ENCODE measurements at places on chromosomes 1 and 21.

DNA sequence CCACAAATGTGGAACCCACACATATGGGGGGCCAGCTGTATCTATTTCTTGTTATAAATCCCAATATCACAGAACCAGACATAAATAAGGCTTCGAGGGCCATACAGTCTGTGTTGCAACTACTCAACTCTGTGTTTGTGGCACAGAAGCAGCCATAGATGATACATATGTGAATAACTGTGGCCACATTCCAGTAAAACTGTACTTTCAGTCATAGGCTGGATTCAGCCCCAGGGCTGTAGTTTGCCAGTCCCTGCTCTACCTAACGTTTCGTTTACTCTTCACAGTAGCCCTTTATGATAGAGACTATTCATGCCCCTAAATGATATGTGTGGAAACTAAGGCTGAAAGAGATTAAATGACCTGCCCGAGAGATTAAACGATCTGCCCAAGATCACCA lies 48.7 kb downstream of the FHAD1 start:
- DNase-seq, result no peak

DNA sequence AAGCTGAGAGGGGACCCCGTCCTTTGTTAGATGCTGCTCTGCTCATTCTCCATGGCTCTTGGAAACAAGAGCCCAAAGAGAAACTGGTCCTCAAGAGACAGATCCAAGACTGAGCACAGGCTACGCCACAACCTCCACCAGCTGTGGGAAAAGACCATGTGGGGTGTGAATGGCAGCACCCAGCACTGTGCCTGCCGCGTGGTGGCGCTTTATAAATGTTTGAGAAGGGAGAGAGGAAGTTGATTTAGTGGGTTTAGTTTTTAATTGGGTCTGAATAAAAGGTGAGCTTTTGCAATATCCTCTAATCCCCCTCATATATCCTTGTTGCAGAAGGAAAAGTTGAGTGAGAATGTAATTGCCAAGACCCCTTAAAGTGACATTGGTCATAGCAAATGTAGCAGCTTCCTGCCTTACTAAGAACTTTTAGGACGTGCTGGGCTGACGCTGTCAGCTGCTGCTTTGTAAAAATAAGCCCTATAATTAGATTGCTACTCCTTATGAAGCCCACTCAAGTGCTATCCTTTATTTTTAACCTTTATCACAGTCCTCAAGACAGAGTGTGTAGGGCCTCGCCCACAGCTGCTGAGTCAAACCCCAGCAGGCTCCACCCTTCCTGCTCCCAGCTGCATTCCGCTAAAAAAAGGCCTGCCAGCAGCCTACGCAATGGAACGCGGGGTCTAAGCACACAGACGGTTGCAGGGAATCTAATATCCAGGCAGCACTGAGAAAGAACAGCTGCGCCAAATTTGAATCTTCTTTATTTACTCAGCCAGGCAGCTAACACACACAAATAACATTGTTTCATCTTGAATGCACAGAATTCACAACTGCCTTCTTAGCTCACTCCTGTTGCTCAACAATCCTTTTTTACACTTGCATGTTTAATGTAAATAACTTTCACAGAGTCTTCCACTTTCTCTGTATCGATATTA lies 47.4 kb upstream of the PRDX6 start:
- no peak for DNase-seq

GRCh38 chr1:243842978-243843511 lies 7.0 kb downstream of the AKT3 start:
- no peak for DNase-seq

GRCh38 chr1:21439721-21440629 lies at the start of gene NBPF3:
NBPF3 (plus strand) TSS chr1:21440137; CDS start chr1:21445087, 4,950 bp downstream.
- DNase-seq, result peak; percentile 78

DNA sequence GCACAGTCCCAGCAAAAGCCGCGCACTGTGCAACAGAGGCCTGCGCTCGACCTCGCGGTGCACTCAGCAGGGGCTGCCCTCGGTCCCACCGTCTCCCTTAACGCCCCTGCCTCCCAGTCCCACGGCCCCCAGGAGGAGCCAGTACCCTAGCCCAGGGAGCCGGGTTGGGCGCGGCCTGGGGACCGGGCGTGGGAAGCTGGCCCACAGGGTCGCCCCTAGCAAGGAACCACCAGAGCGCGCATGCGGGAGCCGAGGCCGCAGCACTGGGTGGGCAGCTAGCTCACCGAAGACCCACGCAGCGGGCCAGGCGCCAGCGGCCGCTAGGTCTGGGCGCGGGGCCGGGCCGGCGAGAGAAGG lies 21.6 kb upstream of the ZNF678 start:
- DNase-seq, result no peak

DNA sequence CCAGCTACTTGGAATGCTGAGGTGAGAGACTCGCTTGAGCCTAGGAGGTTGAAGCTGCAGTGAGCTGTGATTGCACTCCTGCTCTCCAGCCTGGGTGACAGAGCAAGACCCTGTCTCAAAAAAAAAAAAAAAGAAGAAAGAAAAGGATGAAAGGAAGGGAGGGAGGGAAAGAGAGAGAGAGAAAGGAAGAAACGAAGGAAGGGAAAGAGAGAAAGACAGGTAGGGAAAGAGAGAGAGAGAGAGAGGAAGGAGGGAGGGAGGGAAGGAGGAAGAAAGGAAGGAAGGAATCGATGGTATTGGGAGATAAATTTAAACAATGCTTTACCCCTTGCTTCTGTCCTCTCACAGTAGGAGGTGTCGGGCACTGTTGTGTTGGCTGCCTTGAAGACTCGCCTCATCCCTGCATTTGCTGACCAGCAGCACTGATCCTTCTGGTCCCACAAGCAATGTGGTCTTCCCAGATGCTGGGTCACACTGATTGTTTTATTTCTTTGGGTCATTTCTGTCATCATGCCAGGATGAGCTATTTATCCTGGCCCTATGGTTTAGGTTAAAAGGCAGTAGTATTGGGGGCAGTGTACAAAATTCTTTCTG lies 30.9 kb downstream of the GPR137B start:
- no peak for DNase-seq

DNA sequence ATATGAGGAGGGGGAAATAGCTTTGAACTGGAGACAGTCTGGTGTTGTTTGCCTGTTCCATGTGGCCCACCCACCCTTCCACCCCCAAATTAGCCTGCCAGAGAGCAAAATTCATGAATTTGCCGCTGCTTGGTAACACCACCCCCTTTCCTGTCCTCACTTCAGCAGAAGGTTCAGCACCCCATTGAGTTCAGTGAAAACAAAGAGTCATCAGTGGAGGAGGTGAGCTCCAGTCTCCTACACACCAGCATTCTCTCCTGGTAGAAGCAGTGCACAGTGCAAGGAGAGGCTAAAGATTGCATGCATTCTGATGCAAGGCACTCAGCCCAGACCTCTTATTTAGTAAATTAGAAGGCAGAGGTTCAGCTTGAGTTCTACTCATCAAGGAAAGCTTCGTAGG lies 99.7 kb upstream of the DYNLT5 start:
- no peak for DNase-seq

DNA sequence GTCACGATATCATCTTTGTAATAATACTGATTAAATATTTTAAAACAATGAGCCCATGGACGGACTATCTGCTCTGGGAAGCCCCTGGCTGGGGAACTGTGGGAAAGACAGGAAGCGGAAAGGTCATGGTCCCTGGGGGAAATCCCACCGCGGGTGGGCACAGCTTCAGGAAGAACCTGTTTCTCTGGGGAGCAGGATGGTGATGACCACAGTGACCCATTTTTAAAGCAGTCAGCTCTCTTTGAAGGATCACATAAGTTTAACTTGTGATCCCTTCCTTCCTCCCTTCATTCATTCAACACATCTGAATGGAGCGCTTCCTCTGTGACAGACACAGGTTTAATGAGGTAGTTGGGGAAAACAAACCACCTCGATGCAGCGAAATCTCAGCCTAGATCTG lies 73.0 kb downstream of the DHRS3 start:
- DNase-seq, result no peak

- DNase-seq, result no peak
Observed at GRCh38 chr1:29327223-29327935, 91.1 kb downstream of the PTPRU start.

DNA sequence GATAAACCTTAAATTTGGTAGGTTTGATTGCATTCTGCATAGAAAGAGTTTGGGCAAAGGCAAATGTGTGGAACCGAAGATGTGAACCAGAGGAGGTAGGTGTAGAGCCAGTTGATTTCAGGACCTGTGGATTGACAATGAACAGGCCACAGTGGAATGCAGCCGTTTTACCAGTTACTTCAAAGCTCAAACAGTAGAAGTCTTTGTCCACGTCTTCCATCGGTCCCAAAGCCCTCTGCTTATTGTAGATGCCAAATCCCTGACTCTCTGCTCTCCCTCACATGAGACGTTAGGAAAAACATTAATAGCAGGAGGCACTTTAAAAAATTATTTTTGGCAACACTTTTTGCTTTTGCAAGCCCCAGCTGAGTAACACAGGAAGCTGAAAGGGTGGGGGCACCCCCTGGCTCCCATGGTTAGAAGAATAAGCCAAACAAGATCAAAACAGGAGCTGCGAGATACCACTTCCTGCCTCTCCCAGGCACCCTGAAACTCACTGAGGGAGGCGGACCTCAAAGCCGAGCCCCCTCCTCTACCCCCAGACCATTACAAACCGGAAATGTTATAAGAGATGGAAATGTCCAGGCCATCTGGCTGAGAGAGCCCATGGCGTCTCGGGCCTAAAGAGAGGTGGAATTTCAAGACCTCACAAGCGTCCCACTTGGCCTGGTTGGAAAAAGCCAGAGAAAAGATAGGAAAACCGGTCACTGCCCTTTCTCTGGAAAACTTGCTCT lies 13.5 kb downstream of the TRAF3IP3 start:
- DNase-seq, result peak; percentile 47

GRCh38 chr1:210516697-210517459 lies 188.2 kb downstream of the HHAT start:
- no peak for DNase-seq

- DNase-seq, result no peak
Observed at GRCh38 chr1:1307261-1307922, 338 bp downstream of the ACAP3 start.

- no peak for DNase-seq
Observed at GRCh38 chr1:12245733-12246132, 15.9 kb downstream of the VPS13D start.

DNA sequence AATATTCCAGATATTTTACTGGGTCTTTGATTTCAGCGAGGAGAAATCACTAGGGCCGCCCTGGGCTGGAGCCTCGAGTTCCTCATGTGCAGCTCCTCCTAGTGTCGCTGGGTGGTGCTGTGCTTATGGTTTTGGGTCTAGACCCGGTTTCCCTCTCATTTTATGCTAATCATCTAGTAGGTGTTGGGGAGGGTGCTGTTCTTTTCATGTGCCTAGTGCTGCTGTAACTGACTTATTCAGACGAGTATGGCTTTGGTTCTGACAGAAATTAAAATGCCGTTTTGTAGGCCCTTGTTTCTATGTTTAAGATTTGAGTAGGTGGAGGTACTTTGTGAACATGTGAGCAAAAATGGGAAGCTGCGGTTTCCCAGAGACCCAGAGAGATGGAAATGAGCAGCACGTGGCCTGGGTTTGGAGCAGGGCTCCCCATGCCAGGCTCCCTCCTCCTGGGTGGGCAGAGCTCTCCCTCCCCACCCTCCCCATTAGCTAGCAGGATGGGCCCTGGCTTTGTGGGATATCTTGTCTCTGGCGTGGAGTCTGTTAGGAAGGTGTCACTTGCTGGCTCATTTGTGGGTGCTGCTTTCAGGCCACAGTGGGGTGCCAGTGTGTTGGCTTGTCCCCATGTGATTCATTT lies 74.0 kb upstream of the GPR88 start:
- DNase-seq, result no peak

- no peak for DNase-seq
Observed at GRCh38 chr1:115453666-115454065, 115.6 kb upstream of the NGF start.

- no peak for DNase-seq
Observed at GRCh38 chr21:43987509-43987908, 24.6 kb upstream of the TRAPPC10 start.

DNA sequence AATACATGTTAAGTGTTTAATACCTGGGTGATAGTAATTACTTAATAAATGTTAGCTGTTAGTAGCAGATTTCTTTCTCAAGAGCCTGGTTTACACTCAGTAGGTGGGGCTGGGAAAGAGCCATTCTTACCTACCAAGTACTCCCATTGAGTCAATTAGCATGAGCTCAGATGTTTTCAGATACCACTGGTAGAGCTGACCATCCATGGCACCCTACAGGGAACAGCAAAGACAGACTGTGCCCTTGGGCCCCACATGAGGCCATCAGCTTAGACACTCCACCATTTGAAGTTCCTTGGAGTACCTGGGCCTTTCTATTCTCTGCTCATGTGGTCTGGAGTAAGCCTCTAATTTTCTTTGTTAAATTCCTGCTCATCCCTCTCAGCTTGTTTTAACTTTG lies 179.3 kb downstream of the CACNA1E start:
- DNase-seq, result no peak

GRCh38 chr1:184416946-184417345 lies 30.1 kb downstream of the C1orf21 start:
- no peak for DNase-seq

GRCh38 chr1:111516005-111516535 lies 12.6 kb upstream of the ADORA3 start:
- DNase-seq, result no peak

GRCh38 chr1:35497571-35497970 lies 59.6 kb downstream of the KIAA0319L start:
- DNase-seq, result no peak

DNA sequence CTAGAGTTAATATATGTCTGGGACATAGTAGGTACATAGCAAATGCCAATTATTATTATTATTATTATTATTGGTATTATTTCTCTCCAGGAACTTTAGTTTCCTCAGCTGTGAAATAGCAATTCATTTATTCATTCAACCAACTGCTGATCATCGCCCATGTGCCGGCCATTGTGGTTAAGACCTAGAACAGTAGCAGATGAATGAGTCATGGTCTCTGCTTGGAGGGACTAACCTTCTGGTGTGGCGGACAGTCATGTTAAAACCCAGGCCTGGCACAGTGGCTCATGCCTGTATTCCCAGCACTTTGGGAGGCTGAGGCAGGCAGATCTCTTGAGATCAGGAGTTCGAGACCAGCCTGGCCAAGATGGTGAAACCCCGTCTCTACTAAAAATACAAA lies 23.8 kb upstream of the LDLRAP1 start:
- no peak for DNase-seq

DNA sequence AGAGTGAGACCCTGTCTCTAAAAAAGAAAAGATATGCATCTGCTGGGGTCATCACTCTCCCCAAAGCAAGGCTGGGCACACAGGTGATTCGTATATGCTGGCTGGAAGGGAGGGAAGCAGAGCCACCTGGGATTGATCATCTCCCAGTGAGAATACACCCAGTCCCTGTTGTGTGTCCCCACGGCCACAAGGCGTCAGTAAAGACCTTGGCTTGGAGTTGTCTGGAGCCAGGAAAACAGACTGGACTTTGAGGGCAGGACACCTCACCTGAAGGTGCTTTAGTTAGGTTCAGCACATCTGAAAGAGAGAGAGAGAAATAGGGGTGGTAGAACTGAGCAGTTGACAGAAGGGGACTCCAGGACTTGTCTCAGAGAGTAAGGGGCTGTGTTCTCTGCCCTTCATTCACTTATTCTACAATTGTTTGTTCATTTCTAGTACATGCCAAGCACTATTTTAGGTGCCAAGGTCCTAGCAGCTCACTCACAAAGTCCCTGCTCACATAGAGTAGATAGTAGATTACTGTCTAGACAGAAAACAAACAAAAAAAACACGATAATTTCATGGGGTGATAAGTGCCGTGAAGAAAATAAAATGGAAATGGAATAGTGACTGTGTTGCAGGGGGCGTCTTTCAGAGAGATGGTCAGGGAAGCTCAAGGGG lies 13.5 kb downstream of the CITED4 start:
- no peak for DNase-seq

- DNase-seq, result no peak
Observed at GRCh38 chr1:94118471-94118870, 2.5 kb downstream of the ABCA4 start.

- DNase-seq, result no peak
Observed at GRCh38 chr1:6465461-6466005, 440 bp downstream of the TNFRSF25 start.

All from activated CD8-positive, alpha-beta memory T cell treated with anti-CD3 and anti-CD28 coated beads for 4 hours (primary cell).